ENCODE measurements at places on chromosomes 13 and 19.

GRCh38 chr13:40064154-40065097 is 409.0 kb downstream of the COG6 start:
- DNase-seq, result no peak

- DNase-seq, result no peak
Measured at GRCh38 chr13:39776439-39776838, 121.0 kb downstream of the COG6 start.

- no peak for DNase-seq
Measured at GRCh38 chr19:6551091-6551490, 20.3 kb downstream of the TNFSF9 start.

DNA sequence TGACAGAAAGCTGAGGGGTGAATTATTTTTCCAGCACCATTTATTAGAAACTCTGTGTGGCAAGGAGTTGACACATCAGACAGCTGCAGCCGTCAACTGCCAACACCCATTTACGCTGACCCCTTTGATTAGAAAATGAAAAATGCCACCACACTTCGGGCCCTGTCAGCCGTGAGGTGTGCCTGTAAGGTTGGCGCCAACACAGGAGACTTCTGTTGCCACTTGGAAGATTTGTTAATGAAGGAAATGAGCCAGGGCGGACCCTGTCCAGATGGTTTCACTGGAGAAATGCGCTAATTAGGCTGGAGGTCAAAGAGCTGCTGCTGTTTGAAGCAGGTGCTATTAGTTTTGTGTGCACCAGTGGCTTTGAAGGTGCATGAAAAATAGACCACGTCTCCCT is 297.5 kb downstream of the MTUS2 start:
- DNase-seq, result no peak

DNA sequence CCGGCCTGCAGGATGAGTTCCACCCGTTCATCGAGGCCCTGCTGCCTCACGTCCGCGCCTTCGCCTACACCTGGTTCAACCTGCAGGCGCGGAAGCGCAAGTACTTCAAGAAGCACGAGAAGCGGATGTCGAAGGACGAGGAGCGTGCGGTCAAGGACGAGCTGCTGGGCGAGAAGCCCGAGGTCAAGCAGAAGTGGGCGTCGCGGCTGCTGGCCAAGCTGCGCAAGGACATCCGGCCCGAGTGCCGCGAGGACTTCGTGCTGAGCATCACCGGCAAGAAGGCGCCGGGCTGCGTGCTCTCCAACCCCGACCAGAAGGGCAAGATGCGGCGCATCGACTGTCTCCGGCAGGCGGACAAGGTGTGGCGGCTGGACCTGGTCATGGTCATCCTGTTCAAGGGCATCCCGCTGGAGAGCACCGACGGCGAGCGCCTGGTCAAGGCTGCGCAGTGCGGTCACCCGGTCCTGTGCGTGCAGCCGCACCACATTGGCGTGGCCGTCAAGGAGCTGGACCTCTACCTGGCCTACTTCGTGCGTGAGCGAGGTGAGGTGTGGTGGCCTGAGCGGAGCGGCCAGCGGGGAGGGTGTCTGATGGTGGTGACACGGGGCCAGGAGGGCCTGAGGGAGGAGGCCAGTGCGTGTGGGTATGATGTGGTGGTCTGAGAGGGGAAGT is 15.5 kb downstream of the NFIC start:
- DNase-seq, result no peak

- no peak for DNase-seq
Measured at GRCh38 chr13:65593298-65593874, 1636.8 kb downstream of the PCDH9 start.

DNA sequence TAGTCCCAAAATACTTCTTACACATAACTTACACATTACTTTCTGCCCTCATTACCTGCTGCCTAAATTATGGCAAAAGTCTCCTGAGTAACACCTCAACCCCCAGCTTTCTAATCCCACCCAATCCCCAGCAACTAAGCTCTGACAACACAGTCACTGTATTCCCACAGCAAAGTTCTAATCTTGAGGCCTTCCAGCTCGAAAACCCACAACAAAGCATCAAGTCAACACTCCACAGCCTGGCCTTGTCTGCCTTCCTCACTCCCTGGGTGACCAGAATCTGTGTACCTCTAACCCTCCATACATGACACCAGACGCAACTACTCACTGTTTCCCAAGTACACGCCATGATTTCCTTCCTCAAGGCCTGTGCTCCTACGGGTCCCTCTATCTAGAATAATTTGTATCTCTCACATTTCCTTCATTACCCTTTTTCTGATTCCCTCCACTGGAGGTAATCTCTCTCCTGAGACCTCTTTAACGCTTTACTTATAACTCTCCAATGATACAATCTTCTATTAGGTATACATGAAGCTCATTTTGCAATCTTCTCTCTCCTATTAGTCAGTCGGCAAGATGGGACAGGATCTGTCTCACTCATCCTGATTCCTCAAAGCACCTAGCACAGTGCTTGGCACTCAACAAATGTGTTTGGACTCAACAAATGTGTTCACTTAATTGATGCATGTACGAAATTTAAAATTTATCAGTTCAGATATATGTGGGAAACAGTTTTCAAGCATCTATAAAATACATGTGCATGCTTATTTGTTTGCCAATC is 87.6 kb upstream of the DOCK9 start:
- DNase-seq, result no peak

DNA sequence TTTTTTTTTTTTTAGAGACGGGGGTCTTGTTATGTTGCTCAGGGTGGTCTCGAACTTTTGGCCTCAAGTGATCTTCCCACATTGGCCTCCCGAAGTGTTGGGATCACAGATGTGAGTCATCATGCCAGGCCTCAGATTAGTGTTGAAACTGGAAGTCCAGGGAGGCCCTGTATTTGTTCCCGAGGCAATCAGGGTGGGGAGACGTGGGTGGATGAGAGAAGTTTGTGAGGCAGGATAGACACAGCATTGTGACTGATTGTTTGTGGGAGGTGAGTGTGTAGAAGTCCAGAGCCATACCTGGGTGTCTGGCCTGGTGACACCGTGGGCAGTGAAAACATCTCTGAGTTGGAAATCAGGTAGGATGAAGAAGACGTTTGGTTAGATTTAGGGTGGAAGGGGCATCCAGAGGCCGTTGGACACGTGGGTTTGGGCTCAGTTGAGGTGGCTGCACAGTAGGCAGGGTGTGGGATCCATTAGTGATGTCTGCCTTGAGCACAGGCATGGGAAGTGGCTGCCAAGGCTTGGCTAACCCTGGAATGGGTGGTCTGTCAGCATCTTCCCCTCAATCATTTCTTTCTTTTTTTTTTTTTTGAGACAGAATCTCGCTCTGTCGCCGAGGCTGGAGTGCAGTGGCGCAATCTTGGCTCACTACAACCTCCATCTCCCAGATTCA is 12.4 kb downstream of the RTN2 start:
- no peak for DNase-seq

- DNase-seq, result no peak
Measured at GRCh38 chr13:73403355-73404120, 344.7 kb downstream of the KLF5 start.

- no peak for DNase-seq
Measured at GRCh38 chr13:47831265-47831664, 169.8 kb downstream of the SUCLA2 start.

GRCh38 chr13:44806826-44807225 is 182.4 kb downstream of the NUFIP1 start:
- no peak for DNase-seq

GRCh38 chr13:100658363-100658762 is 16.2 kb downstream of the TMTC4 start:
- no peak for DNase-seq

GRCh38 chr13:113882716-113883115 is 18.8 kb upstream of the GAS6 start:
- DNase-seq, result no peak

- DNase-seq, result no peak
Measured at GRCh38 chr13:35129500-35129899, 187.4 kb downstream of the NBEA start.

DNA sequence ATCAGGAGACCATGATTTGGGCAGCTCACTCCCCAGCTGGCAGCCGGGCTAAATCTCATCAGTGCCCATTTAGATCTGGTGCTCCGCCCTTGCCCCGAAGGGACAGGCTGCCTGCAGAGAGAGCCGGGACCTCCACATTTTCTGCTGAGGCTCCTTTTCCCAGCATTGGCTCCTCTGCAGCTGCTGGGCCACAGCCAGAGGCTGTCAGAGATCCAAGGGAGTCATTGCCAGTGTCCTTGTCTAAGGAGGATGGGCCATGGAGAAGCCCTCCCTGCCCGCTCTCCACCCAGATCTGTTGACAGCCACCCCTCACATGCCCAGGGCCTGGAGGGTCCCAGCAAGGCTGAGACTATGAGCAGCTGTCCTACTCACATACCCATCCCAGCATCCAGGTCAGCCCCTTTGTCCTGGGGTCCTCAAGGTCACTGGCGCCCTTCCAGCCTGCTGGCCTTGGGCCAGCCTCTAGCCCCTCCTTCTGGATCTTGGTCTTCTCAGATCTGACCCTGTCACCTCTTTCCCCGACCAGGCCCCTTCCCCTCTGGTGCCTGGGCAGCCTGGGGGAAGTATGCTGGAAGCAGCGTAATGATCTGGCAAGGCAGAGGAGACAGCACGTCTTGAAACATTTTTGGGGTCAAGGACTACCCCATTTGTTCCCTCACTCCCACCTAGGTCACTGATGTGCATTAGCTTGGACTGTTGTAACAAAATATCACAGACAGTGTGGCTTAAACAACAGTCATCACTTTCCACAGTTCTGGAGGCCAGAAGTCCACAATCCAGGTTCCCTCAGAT is 7.9 kb downstream of the PIN1 start:
- DNase-seq, result no peak

GRCh38 chr19:35337097-35337983 is 8.4 kb downstream of the CD22 start:
- no peak for DNase-seq

GRCh38 chr19:7373862-7374261 is 25.1 kb downstream of the ARHGEF18 start:
- DNase-seq, result no peak

DNA sequence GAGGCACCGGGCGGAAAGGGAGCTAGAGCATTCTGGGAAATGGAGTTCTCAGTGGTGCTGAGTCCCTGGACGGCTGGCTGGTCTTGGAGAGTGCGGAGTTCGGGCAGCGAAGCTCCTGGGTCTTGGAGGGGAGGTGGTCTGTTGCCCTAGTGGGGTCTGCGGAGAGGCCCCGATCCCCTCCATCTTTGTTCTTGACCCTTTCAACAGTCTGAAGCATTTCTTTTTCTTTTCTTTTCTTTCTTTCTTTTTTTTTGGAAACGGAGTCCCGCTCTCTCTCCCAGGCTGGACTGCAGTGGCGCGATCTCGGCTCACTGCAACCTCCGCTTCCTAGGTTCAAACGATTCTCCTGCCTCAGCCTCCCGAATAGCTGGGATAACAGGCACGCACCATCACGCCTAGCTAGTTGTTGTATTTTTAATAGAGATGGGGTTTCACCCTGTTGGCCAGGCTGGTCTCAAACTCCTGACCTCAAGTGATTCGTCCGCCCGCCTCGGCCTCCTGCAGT is 440 bp upstream of the SYMPK start:
- no peak for DNase-seq

GRCh38 chr13:113782472-113782871 is 23.4 kb downstream of the TMEM255B start:
- DNase-seq, result no peak

GRCh38 chr13:75796825-75797224 is 160.7 kb downstream of the LMO7 start:
- DNase-seq, result no peak

GRCh38 chr19:14182476-14182875 is 23.5 kb downstream of the ADGRL1 start:
- no peak for DNase-seq

- no peak for DNase-seq
Measured at GRCh38 chr19:33705860-33706259, 84.1 kb downstream of the CHST8 start.

GRCh38 chr19:32032561-32032960 is 312.8 kb upstream of the ZNF507 start:
- DNase-seq, result no peak

- peak; percentile 18 for DNase-seq
Measured at GRCh38 chr19:42683917-42684513, 56.3 kb downstream of the PSG3 start.
